ENCODE measurements at places on chromosomes 1 and 21. TPM values are rescaled to one million over a fixed set of nuclear protein-coding genes. Genes with fewer than 3 reads are reported as not detected.

DNA sequence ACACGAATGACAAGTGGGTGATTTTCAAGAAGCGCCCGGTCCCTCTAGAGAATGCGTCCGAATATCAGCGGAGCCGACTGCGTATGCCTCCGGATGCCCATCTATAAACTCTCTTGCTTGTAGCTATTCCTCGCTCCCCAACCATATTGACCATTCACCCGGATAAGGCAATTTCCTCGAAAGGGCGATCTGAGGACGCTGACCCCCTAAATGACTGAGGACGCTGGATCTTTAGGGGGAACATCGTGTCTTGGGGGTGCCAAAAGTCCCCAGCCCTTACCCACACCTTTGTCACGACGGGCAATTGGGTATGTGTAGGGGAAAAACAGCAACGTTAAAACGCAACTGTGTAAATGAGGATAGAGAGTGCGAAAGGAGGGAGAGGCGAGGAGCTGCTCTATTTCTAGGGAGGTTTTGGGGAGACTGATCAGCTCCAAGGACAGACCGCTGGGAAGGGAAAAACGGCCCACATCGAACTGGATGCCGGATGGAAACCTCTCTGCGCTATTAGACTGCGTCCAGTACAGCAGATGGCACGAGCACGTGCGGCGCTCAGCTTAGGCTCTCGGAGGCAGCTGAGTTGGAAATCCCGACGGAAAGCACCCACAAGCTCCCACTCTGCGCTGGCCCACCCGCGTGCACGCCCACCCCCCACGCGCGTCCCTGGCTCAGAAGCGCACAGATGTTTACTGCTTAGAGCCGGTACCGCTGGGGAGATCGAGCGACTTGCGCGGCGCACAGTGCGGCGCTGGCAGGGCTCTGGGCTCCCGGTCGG, 2.9 kb upstream of the PRRX1 start:
- H3K36me3 ChIP-seq = no peaks in the 10 kb centered on the region
- peaks cover 17% of the 10 kb centered on the region for H3K4me1 ChIP-seq
- H3K27me3 ChIP-seq = peaks cover 43% of the 10 kb centered on the region
- H3K4me3 ChIP-seq = peak overlapping the region; percentile 12
- peak; percentile 21 for DNase-seq

MTFR1L gene
- 34.8 TPM for total RNA-seq

USH2A gene
- not detected for total RNA-seq

STYXL2 gene
- total RNA-seq = not detected

DNA sequence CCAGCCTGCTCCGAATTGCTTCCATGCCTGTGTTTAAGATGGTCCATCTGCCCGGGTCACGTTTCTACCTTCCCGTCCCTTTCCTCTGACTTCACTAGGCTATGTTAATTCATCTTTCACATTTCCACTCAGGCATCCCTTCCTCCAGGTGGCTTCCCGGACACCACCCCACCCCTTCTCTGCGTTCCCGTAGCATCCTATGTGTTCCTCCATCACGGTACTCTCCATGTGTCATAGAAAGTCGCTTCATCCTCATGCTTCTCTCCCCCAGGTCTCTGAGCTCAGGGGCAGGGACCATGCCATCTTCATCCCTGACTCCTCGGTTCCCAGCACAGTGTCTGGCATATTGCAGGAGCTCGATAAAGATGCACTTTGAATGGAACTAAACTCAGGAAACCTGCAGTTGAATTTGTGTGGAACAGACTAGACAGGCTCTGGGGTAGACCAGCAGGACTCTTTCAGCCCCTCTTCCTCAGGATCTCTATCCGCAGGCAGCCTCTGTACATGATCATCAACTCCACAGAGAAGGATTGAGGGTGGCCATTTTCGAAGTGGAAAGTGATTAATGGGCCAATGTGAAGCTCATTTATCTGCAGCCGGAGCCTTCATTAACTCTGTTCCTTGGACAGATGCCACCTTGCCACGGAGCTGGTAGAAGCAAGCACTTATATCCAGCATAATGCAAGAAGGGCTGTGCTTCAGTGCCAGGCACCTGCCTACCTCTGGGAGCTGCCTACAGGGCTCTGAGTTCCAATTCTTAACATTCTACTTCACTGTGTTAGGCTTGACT, 9.1 kb downstream of the C1orf226 start:
- H3K4me1 ChIP-seq = no peaks in the 10 kb centered on the region
- H3K36me3 ChIP-seq = no peaks in the 10 kb centered on the region
- no peaks in the 10 kb centered on the region for H3K27me3 ChIP-seq
- H3K27ac ChIP-seq = no peak overlapping the region
- no peak overlapping the region for H3K4me3 ChIP-seq

DNA sequence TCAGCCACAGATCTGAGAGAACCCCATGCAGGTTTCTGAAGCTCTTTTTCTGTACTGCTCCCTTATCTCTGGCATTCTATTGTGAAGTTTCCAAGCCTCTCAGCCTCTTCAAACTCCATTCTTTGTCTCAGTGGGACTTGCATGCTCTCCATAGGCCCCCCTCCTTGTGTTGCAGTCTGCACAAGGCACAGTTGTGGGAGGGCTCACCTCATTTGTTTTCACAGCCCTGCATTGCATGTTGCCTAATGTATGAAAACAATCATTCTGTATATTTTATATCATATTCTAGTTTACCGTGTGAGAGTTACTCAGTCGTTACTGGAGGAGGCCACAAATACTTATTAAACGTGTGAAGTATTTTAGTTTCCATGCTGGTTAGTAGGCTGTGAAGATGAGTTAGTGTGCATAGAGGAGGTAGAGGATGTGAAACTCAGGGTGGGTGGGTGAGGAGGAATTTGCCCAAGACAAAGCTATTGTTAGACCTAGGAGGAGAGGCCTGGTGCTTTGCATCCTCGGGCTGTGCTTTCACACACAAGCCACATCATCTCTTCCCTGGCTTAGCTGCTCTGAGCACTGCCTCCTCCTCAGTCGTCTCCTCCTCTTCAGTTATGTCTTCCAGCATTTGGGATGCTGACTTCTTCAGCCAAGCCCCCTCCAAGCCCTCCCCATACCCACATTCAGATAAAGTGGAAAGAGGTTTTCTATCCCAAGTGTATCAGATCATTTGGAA, 7.8 kb upstream of the CHI3L2 start:
- no peak overlapping the region for H3K4me3 ChIP-seq
- H3K27ac ChIP-seq = no peak overlapping the region
- DNase-seq = no peak

DPH5 gene
- total RNA-seq = 31.3 TPM

- no peaks in the 10 kb centered on the region for H3K27me3 ChIP-seq
- no peaks in the 10 kb centered on the region for H3K4me1 ChIP-seq
- no peak overlapping the region for H3K4me3 ChIP-seq
- H3K36me3 ChIP-seq = peaks cover 13% of the 10 kb centered on the region
- DNase-seq = no peak
- no peak overlapping the region for H3K27ac ChIP-seq
These were observed 21.6 kb upstream of the MAGOH start for GRCh38 chr1:53259932-53260331.

KCNE2 gene
- not detected for total RNA-seq

DNA sequence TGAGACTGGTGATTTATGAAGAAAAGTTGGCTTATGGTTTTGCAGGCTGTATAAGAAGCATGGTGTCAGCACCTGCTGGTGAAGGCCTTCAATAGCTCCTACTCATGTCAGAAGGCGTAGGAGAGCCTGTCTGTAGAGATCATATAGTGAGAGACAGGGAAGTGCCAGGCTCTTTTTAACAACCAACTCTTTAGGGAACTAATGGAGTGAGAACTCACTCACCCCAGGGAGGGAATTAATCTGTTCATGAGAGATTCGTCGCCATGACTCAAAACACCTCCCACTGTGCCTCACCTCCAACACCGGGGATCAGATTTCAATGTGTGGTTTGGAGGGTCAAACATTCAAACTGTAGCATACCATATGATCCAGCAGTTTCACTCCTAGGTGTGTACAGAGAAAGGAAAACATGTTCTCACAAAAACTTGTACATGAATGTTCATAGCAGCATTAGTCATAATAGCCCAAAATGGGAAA, 72.6 kb downstream of the TTC3 start:
- H3K27me3 ChIP-seq = no peaks in the 10 kb centered on the region
- H3K27ac ChIP-seq = no peak overlapping the region
- no peak for DNase-seq

DNA sequence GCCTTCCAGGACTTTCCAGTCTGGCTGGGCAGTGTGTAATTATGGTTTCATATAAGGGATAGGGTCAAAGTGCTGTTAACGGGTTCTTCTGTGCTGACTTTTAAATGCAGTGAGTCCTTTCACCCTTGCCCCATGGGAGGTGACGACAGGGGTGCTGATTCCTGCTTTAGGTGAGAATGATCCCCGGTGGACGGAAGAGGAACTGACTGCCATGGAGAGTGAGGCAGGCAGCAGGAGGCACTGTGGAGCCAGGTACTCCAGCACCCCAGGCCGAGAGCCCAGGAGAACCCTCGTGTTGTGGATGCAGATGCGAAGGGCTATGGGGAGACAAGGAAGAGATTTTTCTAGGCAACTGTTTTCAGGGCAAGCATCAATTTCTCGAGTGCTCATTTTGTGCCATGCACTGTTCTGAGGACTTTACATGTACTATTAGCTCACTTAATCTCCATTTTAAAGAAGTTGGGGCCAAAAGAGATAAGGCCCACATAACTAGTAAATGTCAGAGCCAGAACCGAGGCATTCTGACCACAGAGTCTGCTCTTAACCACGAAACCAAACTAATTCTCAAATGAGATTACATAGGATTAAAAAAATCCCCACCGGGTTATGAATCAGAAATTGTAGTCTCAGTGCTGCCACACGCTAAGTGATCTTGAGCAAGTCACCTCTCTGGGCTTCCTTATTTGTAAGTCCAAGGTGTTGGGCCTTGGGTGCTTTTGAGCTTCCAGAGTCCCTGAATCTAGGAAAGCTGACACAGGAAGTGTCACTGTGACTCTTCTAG, 28.2 kb downstream of the STPG1 start:
- H3K4me3 ChIP-seq = no peak overlapping the region
- H3K27me3 ChIP-seq = no peaks in the 10 kb centered on the region
- peaks cover 23% of the 10 kb centered on the region for H3K4me1 ChIP-seq
- no peak overlapping the region for H3K27ac ChIP-seq
- no peaks in the 10 kb centered on the region for H3K36me3 ChIP-seq

LDLRAP1 gene
- 24.7 TPM for total RNA-seq

Data from endothelial cell of umbilical vein (primary cell).